ENCODE measurements at places on chromosomes 7 and 10. TPM values are rescaled to one million over a fixed set of nuclear protein-coding genes. Genes with fewer than 3 reads are reported as not detected.
A peak's percentile ranks its signal among the peaks of the same experiment; 100 is the strongest.

DNA sequence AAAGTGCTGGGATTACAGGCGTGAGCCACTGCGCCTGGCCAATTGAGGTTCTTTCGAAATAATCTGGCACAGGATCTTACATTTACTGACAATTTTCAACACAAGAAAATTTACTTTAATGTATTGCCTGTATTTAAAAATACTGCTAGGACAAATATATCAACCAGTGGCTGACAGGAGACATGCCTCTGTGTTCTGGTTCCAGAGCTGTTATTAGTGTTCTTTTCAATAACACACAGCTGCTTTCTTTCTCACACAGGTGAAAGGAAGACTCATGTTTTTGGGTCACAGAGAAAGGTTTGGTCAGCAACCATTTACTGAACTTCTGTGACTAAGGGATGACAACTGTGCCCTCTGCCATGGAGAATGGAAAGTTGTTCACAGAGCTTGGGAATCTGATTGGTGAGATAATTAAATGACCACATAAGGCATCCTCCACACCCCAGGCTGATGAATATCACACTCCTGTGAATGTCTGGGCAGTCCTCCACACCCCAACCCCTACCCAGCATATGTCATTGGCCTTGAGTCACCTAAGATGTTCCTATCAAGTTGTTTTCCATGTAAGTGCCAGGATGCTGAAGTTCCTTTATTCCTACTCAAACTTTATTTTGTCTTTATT lies 180.1 kb downstream of the RAPGEF5 start:
- H3K4me3 ChIP-seq: no peak overlapping the region
- no peaks in the 10 kb centered on the region for H3K27me3 ChIP-seq
- H3K4me1 ChIP-seq: no peaks in the 10 kb centered on the region
- no peak overlapping the region for H3K27ac ChIP-seq
- no peaks in the 10 kb centered on the region for H3K36me3 ChIP-seq

Gene OGDH
- total RNA-seq: 252 TPM

GRCh38 chr7:27482219-27482618 lies 180.5 kb downstream of the HIBADH start:
- H3K36me3 ChIP-seq: no peaks in the 10 kb centered on the region
- H3K4me3 ChIP-seq: no peak overlapping the region
- no peaks in the 10 kb centered on the region for H3K27me3 ChIP-seq
- H3K27ac ChIP-seq: no peak overlapping the region

DNA sequence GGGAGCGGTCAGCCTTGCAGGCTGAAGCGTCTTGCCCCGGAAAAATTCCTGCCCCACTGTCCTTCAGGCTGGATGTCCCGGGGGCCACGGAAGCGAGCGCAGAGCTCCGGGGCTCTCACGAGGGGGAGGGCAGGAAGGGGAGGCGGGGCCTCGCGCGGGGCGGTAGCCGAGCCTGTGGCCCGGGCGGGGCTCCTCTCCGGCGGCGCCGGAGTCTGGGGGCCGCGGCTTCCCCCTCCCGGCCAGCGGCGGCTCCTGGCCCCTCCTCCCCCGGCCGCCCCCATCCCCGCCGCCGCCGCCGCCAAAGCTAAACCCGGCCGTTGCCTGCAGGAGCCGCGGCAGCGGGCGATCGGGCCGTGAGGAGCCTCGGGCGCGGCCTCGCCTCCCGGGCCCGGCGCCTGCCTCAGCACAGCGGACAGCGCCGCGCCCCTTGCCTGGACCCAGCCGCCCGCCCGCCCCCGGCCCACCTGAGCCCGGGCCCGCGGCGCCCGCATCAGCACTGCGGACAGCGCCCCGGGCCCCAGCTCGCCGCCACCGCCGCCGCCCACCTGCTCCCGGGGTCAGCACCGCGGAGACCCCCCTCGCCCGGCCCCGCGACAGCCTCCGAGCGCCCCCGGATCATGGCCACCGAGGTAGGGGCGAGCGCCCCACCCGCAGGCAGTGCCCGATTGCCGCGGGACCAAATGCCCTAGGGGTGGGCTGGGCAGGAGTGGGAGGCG lies at the start of gene GOLGA7B:
GOLGA7B (plus strand) TSS at position 157 of the 716 bp plus-strand sequence; CDS start at position 618, 461 bp downstream.
- H3K4me3 ChIP-seq: peak within 1 kb of the TSS; percentile 69
- no peak within 1 kb of the TSS for H3K27ac ChIP-seq
- no peak for DNase-seq
- H3K36me3 ChIP-seq: no peaks in the 10 kb centered on the region
- H3K27me3 ChIP-seq: no peaks in the 10 kb centered on the region
- peaks cover 8% of the 10 kb centered on the region for H3K4me1 ChIP-seq

Gene MMD2
- not detected for total RNA-seq

DNA sequence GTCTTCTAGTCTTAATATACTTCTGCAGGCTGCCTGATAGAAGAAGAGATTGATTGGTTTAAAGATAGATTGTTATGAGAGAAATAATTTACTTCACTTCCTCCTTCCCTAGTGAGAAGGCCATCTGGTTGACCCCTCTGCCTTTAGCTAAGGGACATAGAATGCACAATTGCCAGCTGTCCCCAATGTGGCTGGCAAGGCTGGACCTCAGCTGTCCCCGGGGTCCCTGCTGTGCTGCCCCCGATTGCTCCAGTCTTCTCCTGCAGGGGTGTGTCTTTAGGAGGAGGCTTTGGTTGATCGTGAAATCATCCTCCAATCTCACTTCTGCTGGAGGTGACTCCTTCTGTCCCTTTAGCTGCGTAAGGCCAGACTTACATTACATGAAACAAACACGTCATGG lies 388.5 kb downstream of the DPP6 start:
- no peaks in the 10 kb centered on the region for H3K36me3 ChIP-seq
- peak overlapping the region; percentile 88 for H3K27ac ChIP-seq
- H3K27me3 ChIP-seq: no peaks in the 10 kb centered on the region
- DNase-seq: no peak
- H3K4me3 ChIP-seq: no peak overlapping the region

Gene OPN4
- 0.49 TPM for total RNA-seq

Gene EZH2
- 2.1 TPM for total RNA-seq

GRCh38 chr7:44471436-44471835 lies 19.0 kb downstream of the NUDCD3 start:
- H3K36me3 ChIP-seq: peaks cover 35% of the 10 kb centered on the region
- no peak overlapping the region for H3K27ac ChIP-seq
- H3K4me1 ChIP-seq: peaks cover 57% of the 10 kb centered on the region
- no peak for DNase-seq
- no peaks in the 10 kb centered on the region for H3K27me3 ChIP-seq

DNA sequence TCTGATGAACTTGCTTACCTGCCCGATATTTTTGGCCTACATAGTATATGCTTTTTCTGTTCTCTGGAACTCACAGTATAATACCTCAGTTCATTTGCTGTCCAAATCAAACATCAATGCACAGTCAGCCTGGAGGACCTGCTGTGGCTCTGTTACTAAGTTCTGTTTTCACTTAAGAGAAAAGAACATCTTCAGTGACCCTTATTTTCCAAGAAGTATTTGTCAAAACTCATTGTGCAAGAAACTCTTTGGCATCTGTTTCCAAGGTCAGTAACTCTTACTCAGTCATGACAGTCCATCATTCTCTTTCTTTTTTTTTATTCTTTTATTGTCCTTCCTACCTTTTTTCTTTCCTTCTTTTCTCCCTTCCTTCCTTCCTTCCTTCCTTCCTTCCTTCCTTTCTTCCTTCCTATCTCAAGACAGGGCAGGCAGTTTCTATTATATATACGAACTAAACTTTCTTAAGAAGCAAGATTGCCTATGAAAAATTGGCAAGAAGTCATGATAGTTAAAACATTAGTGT lies 37.8 kb upstream of the SEM1 start:
- no peak overlapping the region for H3K4me3 ChIP-seq
- no peaks in the 10 kb centered on the region for H3K27me3 ChIP-seq
- H3K36me3 ChIP-seq: no peaks in the 10 kb centered on the region
- H3K27ac ChIP-seq: no peak overlapping the region

- no peak overlapping the region for H3K27ac ChIP-seq
- H3K4me1 ChIP-seq: no peaks in the 10 kb centered on the region
- no peak overlapping the region for H3K4me3 ChIP-seq
Measured at GRCh38 chr10:127000598-127000997, 95.4 kb downstream of the DOCK1 start.

DNA sequence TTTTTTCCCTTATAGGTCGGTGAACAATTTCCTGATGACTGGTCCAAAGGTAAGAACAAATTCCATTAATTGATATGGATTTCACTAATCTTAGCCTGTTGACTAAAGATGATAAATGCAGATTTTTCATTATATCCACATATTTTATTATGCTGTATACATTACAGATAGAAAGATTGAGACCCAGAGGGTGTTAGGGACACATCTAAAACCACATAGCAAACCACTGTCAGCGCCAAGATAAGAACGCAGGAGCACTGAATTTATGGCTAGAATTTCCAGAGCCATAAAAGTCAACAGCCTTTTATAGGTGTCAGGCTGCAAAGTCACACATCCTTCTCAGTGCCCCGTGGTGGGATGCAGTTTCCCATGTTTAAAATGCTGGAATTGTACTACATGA lies 16.2 kb downstream of the WNT8B start:
- H3K27me3 ChIP-seq: peaks cover 25% of the 10 kb centered on the region
- H3K4me3 ChIP-seq: no peak overlapping the region
- no peak overlapping the region for H3K27ac ChIP-seq
- DNase-seq: no peak
- no peaks in the 10 kb centered on the region for H3K36me3 ChIP-seq

DNA sequence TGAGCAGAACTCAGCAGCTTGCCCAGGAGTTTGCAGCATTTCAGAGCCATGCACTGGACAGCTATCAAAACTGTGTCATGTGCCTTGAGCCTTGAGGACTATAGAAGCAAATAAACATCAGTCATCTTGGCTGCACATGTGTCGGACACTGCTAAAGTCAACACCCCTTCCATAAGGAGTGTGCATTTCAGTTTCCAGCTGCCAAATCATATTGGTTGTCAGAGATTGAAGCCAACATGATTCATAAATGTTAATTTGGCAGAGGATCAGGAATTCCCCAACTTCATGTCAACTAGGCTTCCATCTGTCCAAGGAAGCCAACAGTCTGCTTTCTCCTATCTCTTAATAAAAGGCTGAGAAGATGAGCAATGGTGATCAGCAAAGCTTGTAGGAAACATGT lies 32.8 kb downstream of the SLC16A12 start:
- H3K4me1 ChIP-seq: no peaks in the 10 kb centered on the region
- no peak overlapping the region for H3K4me3 ChIP-seq
- no peak for DNase-seq
- no peaks in the 10 kb centered on the region for H3K36me3 ChIP-seq
- H3K27ac ChIP-seq: no peak overlapping the region

DNA sequence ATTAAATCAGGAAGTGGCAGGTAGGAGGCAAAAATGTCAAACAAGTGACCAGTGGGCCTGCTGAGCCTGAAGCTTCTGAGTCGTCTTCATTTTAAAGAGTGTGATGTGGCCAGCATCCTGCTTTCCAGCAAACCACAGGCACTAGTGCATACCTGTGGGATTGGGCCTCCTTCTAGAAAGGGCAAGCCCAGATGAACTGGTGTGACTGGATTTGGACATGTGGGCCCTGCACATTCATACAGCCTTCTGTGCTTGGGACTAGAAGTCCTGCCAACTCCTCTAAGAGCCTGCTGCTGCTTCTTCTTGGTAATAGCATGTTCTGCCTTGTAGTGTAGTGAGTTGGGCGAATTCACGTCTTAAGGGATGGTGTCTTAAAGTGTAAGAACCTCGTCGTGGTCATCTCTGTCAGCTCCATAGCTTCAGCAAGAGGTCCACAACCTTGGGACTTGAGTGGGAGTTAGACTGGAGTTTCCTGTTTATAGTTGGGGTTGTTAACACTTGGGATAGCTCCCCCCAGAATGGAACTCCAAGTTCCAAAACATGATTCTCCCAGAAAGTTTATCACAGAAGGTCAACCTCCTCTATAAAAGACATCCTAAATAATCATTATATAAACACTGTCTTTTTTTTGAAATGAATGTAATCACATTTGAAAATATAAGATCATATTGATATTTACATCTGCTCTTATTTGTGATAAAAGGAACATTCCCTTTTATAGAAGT lies 11.2 kb downstream of the BMPER start:
- no peaks in the 10 kb centered on the region for H3K36me3 ChIP-seq
- no peak for DNase-seq

DNA sequence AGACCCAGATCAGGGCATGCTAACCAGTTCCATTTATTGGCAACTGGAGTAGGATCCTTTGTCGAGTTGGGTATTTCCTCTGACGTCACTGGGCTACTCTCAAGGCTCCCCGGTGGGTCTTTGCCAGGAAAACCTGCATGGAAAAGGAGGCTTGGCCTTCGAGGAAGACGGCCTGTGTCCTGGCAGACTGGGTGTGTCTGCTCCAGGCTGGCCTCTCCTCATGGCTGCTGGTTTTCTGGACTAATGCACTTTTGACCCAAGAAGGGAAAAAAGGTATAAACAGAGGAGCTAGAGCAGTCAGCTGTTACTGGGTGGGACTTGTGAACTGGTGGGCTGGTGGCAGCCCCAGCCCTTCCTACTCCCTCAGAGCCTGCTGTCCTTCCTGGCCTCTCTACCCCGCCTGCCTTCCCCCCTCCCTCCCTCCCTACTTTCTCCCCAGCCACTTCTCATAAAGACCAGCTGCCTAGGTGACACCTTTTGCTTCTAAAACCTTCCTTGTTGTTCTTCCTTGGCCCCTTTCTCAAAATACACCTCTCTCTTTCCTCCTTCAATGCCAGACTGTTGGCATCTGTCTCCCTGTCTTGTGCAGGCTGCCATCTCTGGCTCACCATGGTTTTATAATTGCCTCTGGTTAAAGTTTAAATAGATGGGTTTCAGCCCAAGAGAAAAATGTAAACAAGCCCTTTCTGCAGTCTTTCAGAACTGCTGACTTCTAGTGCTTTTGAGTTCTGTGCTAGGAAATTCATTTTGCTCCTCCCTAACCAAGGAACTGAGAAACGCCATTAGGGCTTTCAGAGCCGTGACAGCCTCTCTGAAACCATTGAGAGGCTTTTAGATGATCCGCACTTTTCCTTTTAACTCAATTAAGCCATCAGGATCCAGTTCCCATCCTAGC lies 101.8 kb upstream of the MKLN1 start:
- no peak overlapping the region for H3K27ac ChIP-seq
- peaks cover 5% of the 10 kb centered on the region for H3K4me1 ChIP-seq
- no peak overlapping the region for H3K4me3 ChIP-seq
- DNase-seq: no peak
- H3K27me3 ChIP-seq: no peaks in the 10 kb centered on the region

GRCh38 chr10:8873310-8873709 lies 818.8 kb downstream of the GATA3 start:
- no peaks in the 10 kb centered on the region for H3K27me3 ChIP-seq
- H3K27ac ChIP-seq: no peak overlapping the region
- no peak overlapping the region for H3K4me3 ChIP-seq
- no peak for DNase-seq
- no peaks in the 10 kb centered on the region for H3K4me1 ChIP-seq

- H3K27ac ChIP-seq: no peak overlapping the region
- H3K27me3 ChIP-seq: no peaks in the 10 kb centered on the region
- H3K36me3 ChIP-seq: no peaks in the 10 kb centered on the region
Measured at GRCh38 chr7:4189131-4189570, 492.9 kb upstream of the FOXK1 start.

- H3K4me3 ChIP-seq: no peak overlapping the region
- no peaks in the 10 kb centered on the region for H3K4me1 ChIP-seq
- no peak overlapping the region for H3K27ac ChIP-seq
- DNase-seq: no peak
- H3K27me3 ChIP-seq: no peaks in the 10 kb centered on the region
Measured at GRCh38 chr7:151588982-151589381, 69.3 kb upstream of the RHEB start.

Gene LAMB4
- 0.27 TPM for total RNA-seq

Gene TMEM213
- not detected for total RNA-seq

Gene DGKI
- 0.44 TPM for total RNA-seq
